ENCODE measurements at places on chromosomes 6 and 20. TPM values are rescaled to one million over a fixed set of nuclear protein-coding genes. Genes with fewer than 3 reads are reported as not detected.
A peak's percentile ranks its signal among the peaks of the same experiment; 100 is the strongest.

Gene SCUBE3
- not detected for total RNA-seq

Gene ADGRF4
- total RNA-seq: not detected

Gene FNDC1
- total RNA-seq: not detected

Gene FILIP1
- total RNA-seq: 0.09 TPM

Gene F13A1
- 0.33 TPM for total RNA-seq

Gene KIAA1755
- total RNA-seq: not detected

Gene FERMT1
- 0.07 TPM for total RNA-seq

DNA sequence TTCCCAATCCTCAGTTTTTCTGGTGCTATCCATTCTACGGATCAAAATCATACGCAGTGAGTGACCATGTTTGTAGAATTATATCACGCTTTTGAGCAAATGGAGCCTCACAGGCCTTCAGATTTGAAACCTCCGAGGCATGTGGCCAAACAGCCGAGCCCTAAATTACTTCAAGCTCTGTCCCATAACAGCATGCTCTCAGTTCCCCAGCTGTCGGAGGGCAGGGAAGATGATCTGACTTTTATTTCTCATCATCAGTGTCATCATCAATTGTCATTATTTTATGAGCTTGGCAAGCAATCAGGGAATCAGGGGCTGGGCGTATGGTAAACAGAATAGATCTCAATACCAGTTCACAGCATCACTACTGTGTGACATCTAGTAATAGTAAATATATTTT, 73.2 kb downstream of the PSMG4 start:
- DNase-seq: no peak
- H3K27ac ChIP-seq: no peak overlapping the region

DNA sequence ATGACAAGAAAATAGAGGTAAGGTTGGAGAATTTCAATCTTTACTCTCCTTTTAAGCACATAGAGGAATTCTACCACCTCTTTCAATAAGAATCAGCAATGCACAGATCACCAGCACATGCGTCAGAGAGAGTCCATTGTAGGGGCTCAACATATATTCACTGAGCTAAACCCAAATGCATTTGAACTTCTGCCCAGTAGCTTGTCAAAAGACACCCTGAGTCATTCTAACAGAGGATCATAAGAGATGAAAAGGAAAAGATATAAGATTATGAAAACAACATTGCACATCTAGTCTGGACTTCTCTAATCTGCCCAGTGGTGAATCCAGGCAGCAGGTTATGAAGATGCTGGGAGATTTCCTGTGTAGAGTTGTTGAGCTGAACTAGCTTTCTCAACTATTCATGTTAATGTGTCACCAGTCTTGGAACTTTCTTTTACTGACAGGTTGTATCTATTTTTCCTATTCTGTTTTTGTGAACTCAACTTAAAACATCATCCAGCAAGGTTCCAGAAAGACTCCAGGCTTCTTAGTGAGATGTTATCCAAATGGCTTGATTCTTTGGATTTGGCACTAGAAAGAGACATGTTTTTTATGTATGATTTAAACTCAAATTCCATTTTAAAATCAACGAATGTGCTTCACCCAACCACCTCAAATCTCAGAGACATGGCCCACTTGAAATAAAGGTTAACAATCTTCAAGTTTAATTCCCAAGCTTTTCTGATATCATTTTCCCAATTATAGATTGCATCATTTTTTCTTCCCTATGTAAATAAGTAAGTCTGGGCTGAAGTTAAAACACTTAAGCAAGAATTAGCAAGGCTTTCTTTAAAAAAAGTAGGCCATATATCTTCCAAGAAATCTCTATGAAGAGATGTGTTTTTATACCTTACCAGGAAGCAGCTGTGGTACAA, 89.3 kb downstream of the TSHZ2 start:
- H3K4me1 ChIP-seq: no peaks in the 10 kb centered on the region
- DNase-seq: no peak
- no peaks in the 10 kb centered on the region for H3K36me3 ChIP-seq

GRCh38 chr6:111674883-111675282, 69.2 kb upstream of the TRAF3IP2 start:
- H3K27ac ChIP-seq: no peak overlapping the region
- DNase-seq: no peak
- no peak overlapping the region for H3K4me3 ChIP-seq
- peaks cover 26% of the 10 kb centered on the region for H3K27me3 ChIP-seq

GRCh38 chr6:40681622-40682021, 94.5 kb upstream of the LRFN2 start:
- no peaks in the 10 kb centered on the region for H3K36me3 ChIP-seq
- H3K27me3 ChIP-seq: peaks cover 22% of the 10 kb centered on the region
- no peak for DNase-seq
- no peaks in the 10 kb centered on the region for H3K4me1 ChIP-seq
- no peak overlapping the region for H3K4me3 ChIP-seq
- no peak overlapping the region for H3K27ac ChIP-seq

DNA sequence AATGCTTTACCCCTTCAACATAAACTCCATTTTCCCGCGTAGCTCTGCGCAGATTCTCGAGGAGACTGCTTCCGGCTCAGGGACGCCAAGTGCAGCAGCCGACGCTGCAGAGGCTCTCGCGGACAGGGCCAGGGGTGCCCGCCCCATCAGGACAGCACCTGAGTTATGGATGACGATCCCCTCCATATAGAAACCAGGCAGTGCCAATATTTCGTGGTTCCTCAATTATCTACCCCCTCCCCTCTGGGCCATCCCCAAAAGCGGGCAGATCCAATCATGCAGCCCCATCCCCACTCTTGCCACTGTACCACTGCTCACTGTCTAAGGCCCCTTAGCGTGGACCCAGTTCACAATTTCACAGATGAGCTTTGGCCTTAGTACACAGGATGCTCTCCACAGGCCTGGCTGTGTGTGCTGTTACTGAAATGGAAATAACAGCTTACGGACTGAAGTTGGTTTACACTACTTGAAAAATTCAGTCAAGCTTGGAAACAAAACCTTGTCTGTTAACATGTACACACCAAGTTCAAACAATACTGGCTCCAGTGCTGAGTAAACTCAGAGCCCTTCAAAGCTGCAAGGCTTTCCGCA, 74.5 kb downstream of the DACT2 start:
- no peak overlapping the region for H3K4me3 ChIP-seq
- H3K36me3 ChIP-seq: no peaks in the 10 kb centered on the region
- no peak overlapping the region for H3K27ac ChIP-seq
- peaks cover 34% of the 10 kb centered on the region for H3K27me3 ChIP-seq

GRCh38 chr6:85569323-85569722, 24.3 kb downstream of the SNX14 start:
- H3K4me1 ChIP-seq: no peaks in the 10 kb centered on the region
- H3K27me3 ChIP-seq: no peaks in the 10 kb centered on the region
- peaks cover 50% of the 10 kb centered on the region for H3K36me3 ChIP-seq
- DNase-seq: no peak
- H3K4me3 ChIP-seq: no peak overlapping the region

DNA sequence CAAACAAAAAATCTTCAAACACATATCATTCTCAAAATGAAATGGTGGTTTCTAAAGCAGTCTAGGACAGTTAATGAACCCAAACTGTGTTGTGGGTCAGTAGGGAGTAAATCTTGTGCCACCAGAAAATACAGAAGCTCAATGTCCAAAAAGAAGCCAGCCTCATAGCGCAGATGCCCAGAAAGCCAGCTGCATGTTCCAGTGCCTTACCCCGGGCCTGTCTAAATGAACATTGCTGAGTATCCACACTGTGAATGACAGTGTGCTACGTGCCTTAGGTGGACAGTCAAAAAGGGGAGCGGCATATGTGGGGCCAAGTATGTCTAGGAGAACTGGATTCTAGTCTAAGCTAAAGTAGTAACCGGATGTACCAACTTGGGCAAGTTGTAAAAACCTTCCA, 10.9 kb downstream of the FYN start:
- no peaks in the 10 kb centered on the region for H3K36me3 ChIP-seq

- no peaks in the 10 kb centered on the region for H3K4me1 ChIP-seq
- peaks cover 48% of the 10 kb centered on the region for H3K36me3 ChIP-seq
- DNase-seq: no peak
- H3K27ac ChIP-seq: peak overlapping the region; percentile 52
- no peak overlapping the region for H3K4me3 ChIP-seq
These were observed 163.5 kb upstream of the SHLD1 start for GRCh38 chr20:5586720-5587119.

DNA sequence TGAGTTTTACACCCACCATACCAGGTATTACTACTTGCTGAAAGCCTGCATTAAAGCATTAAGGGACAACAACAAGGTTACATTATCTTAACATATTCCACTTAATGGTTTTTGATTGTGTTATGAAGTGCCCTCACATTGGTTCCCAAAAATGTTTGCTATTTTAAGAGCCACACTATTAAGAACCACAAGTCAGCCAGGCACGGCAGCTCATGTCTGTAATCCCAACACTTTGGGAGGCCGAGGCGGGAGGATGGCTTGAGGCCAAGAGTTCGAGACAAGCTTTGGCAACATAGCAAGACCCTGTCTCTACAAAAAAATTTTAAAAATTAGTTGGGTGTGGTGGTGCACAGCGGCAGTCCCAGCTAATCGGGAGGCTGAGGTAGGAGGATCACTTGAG, 28.2 kb downstream of the ATXN1 start:
- no peak overlapping the region for H3K27ac ChIP-seq
- no peak overlapping the region for H3K4me3 ChIP-seq
- H3K4me1 ChIP-seq: no peaks in the 10 kb centered on the region
- no peak for DNase-seq

DNA sequence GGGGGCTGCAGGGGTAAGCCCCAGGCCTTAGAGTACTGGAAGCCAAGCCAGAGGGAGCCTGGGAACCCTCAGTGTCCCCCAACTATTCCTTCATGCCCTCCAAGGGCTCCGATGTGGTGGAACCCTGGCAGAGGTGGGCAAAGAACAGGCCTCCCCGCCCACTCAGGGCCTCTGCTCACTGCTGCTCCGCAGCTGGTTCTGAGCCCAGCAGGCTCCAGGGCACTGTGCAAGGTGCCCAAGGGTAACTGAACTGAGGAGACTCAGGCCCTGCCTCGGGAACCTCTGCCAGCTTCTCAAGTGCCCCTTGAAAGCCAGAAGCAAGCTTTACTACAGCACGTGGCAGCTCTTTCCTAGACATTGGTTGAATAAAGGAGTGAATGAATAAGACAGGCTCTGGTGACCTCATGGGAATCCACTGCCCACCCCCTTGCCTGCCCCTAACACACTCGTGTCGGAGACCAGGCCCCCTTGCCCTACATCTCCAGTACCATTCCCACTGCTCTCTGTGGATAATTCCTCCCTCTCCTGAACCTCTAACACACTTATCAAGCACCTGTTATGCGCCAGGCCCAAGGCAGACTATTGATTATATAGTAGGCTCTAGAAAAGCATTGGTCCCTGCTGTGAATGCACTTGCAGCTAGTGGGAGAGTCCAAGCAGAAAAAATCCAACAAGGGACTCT, 55.0 kb downstream of the TOX2 start:
- no peak overlapping the region for H3K27ac ChIP-seq
- H3K36me3 ChIP-seq: no peaks in the 10 kb centered on the region
- H3K4me1 ChIP-seq: no peaks in the 10 kb centered on the region
- no peak overlapping the region for H3K4me3 ChIP-seq
- H3K27me3 ChIP-seq: no peaks in the 10 kb centered on the region

Data from K562 (cell line).